ENCODE measurements at places on chromosomes 1 and 21.

GRCh38 chr1:37888022-37888700 lies 28.8 kb upstream of the MTF1 start:
- DNase-seq = no peak

DNA sequence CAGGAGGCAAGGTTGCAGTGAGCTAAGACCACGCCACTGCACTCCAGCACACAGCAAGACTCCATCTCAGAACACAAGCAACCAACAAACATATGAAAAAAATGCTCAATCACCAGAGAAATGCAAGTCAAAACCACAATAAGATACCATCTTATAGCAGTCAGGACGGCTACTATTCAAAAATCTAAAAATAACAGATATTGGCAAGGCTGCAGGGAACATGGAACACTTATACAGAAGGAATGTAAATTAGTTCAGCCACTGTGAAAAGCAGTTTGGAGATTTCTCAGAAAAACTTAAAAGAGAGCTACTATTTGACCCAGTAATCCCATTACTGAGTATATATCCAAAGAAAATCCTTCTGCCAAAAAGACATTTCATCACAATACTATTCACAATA lies 27.6 kb upstream of the POGK start:
- DNase-seq = no peak

DNA sequence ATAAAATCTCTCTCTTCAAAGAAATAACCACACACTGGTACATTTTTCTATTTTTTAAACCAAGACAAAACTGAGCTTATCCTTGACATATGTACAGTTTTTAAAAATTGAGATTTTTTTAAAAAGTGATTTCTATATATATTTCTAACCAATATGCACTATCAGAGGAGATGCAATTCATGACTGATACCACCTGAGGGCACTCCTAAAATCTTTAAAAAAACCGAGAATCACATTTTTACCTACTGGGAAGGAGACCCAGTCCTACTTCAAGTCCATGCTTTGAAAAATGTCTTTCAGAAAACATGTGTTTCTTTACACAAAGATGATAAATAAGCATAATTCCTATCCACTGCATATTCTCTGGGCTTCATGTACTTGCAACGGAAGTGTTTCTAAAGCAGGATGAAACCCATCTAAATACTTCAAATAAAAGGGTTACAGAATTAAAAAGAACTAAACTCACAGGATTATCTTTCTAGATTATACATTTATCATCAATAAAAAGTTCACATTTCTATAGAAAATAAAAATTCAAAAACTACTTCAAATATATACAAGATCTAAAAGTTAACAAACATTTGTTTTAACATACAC lies 98.6 kb downstream of the ENAH start:
- DNase-seq = peak; percentile 10

DNA sequence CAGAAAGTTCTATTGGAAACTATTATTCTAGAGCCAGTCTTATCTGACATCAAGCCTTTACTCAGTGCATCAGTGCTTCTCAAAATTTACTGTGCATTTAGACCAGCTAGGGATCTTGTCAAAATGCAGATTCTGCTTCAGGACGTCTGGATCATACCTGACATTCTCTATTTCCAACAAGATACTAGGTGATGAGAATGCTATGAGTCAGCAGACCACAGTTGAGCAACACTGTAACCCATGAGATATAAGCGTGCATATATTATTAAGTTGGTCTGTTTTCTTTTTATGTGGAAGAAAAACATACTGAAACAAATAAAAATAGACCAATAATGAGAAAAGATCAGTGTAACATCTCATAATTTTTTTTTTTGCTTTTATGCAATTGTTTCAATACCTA lies 40.4 kb upstream of the KCNH1 start:
- no peak for DNase-seq

- DNase-seq = no peak
Observed at GRCh38 chr1:11550664-11551283, 71.8 kb downstream of the DISP3 start.

- DNase-seq = no peak
Observed at GRCh38 chr1:179935909-179936496, 18.6 kb upstream of the CEP350 start.

GRCh38 chr1:97243973-97244560 lies 522.5 kb downstream of the PTBP2 start:
- DNase-seq = no peak

GRCh38 chr21:42310411-42311001 lies 4.7 kb downstream of the TFF3 start:
- no peak for DNase-seq

GRCh38 chr1:47624531-47624930 lies 186.7 kb downstream of the FOXD2 start:
- no peak for DNase-seq

GRCh38 chr21:33690874-33691273 lies 48.6 kb downstream of the ITSN1 start:
- DNase-seq = no peak

GRCh38 chr1:110098222-110099026 lies 13.8 kb upstream of the UBL4B start:
- no peak for DNase-seq

DNA sequence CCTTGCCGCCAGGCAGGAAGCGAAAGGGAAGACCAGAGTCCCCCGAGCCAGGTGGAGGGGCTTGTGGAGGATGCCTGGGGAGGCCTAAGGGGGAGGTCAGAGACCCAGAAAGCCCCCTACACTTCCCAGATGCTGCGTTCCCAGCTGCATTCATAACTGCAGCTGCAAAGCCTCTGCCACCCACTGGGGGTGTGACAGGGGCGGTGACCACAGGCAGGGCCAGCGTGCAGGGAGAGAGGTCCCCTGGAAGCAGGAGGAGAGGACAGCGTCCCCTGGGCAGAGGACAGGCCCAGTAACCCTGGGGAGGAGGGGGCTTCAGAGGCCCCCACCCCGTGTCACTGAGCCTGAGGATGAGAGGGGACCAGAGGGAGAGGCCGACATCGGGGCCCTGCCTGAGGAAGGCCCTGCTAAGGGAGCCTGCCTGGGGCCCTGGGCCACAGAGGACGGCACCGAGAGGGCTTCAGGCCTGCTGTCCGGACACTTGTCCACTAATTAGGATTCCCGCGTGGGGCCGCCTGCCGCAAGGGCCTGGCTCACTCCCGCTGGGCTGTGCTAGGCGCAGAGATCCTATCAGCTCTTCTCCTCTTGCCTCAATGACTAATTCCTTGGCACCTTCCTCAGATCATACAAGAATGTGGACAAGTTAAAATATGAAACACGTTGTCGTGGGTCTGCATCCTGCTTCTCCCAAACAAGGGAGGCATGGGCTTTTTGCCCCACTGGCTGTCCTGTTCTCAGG lies 49.1 kb upstream of the CCDC27 start:
- no peak for DNase-seq

GRCh38 chr1:101365186-101365585 lies 128.4 kb downstream of the S1PR1 start:
- no peak for DNase-seq

DNA sequence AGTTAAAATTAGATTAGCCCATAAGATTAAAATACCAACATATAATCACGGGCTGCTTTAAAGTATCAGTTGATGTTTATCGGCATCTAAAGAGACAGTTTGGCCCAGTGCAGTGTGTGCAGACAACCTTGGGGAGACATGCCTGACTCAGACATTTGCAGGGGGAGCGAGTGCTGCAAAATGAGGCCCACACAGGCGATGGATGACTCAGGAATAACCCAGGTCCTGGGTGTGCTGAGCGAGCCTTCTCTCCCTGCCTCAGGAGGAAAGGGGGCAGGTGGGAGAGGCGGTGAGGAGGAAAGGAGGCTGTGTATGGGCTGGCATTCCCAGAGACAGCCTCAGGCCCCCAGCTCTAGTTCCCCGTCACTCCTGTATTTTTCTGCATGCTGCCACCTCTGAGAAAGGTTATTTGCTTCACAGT lies 9.0 kb downstream of the SLC9A1 start:
- no peak for DNase-seq

DNA sequence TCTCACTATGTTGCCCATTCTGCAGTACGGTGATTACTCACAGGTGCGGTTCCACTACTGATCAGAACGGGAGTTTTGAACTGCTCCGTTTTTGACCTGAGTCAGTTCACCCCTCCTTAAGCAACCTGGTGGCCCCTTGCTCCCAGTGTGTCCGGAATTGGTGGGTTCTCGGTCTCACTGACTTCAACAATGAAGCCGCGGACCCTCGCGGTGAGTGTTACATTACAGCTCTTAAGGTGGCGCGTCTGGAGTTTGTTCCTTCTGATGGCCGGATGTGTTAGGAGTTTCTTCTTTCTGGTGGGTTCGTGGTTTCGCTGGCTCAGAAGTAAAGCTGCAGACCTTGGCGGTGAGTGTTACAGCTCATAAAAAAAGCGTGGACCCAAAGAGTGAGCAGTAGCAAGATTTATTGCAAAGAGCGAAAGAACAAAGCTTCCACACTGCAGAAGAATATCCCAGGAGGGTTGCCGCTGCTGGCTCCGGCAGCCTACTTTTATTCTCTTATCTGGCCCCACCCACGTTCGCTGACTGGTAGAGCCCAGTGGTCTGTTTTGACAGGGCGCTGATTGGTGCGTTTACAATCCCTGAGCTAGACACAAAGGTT lies 17.6 kb upstream of the PARP1 start:
- no peak for DNase-seq

DNA sequence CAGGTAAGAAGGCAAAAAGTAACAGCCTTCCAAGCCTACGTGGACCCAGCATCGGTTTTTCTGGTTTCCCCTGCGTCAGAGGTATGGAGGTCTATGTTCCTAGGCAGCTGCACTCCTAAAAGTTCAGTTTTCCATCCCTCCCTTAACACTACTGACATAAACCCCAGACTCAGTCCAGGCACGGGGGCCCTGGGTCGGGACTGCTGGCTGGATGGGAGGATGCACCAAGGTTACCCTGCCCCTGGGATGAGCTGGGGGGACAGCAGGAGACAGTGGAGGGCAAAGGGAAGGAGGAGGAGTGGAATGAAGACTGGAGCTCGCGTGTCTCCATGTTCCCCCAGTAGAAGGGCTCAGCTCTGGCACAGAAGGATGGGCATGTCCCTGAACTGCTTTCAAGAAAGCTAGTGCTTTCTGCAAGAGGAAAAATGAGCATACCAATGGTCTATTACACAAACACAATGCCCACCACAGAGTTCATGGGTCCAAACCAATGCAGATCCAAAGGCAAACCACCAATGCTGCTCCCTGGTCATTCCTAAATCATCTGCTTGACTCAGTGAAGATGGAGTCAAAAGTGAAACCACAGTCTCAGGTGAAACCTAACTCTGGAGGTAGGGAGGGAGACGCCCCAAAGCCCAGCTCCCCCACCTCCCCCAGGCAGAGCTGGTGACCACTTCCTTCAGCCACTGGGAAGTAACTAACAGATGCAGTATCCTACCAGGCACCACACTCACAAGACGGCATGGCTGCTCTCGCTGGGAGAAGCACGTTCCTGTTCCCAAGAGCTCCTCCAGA lies 54.9 kb downstream of the CD46 start:
- DNase-seq = no peak

GRCh38 chr1:153880962-153881361 lies 41.8 kb downstream of the GATAD2B start:
- peak; percentile 98 for DNase-seq

DNA sequence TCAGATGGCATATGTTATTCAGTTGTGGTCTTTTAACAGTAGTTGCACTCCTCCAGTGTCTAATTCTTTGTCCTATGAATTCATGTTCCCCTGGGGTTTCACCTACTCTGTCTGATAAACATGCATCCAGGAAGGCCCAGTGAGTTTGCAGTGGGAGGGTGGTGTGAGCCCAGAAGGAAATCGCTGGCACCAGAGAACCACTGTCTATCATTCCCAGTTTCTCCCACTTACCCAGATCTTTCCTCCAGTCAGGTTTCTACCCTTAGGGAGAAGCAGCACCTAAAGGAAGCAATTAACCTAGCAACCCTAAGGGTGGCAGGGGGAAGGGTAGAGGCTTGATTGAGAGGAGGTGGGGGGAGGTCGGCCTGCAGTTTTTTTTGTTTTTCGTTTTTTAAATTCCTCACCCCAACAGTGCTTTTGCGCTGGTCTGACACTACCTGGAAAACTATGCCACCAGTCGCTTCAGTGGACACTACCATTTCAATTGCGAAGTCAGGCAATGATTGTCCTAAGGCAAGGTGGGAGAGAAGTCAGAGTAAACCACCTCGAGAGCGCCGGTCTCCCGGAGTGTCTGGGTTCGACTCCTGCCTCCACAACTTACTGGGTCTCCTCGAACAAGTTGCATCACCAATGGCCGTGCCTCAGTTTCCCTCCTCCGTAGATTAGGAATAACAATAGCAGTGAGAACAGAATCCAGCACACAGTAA lies 766 bp upstream of the SLC44A3 start:
- DNase-seq = peak; percentile 60

DNA sequence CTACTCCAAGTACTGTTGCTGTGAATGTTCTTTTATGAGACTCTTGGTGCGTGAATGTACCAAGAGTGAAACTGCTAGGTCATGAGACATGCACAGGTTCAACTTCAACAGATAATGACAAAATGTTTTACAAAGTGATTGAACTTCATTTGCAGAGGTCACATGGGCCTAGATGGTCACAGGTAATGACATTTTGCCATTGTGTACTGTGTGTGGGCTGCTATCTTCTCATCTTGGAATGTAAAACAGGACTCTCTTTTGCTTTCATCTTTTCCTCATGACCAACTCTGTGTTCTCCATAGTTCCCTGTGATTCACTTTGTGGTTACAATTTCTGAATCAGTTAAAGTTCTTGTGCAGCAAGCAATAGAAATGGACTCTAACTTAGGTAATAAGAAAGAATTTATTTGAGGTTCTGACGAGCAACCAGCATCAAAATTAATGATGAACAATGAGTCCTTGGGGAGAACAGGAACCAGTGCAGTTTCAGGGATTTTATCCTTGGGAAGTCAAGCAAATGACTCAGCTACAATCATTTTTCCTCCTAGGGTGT lies 16.2 kb upstream of the TSNAX start:
- no peak for DNase-seq

DNA sequence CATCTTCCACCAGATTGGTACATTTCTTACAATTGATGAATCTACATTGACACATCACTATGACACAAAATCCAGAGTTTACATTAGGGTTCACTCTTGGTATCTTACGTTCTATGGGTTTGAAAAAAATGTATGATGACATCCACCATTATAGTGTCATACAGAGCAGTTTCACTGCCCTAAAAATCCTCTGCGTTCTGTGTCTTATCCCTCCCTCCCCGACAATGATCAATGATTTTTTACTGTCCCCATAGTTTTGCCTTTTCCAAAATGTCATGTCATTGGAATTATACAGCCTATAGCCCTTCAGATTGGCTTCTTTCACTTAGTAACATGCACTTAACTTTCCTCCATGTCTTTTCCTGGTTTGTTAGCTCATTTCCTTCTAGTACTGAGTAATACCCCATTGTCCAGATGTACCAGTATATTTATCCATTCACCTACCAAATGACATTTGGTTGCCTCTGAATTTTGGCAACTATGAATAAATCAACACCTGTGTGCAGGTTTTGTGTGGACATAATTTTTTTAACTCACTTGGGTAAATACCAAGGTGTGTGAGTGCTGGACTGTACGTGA lies 80.9 kb upstream of the CDC42BPA start:
- no peak for DNase-seq

GRCh38 chr1:56754708-56755479 lies 64.3 kb downstream of the FYB2 start:
- no peak for DNase-seq

- no peak for DNase-seq
Observed at GRCh38 chr1:70051926-70052325, 153.5 kb downstream of the LRRC40 start.

GRCh38 chr1:210500831-210501230 lies 172.1 kb downstream of the HHAT start:
- DNase-seq = no peak

- DNase-seq = peak; percentile 7
Observed at GRCh38 chr1:171152549-171152948, 32.6 kb upstream of the FMO2 start.

GRCh38 chr1:54995835-54996234 lies 2.9 kb upstream of the BSND start:
- DNase-seq = no peak

GRCh38 chr1:209485751-209486150 lies 97.8 kb upstream of the CAMK1G start:
- no peak for DNase-seq
